CD4-positive, alpha-beta T cell treated with Interleukin-15 for 4 hours (primary cell): ENCODE measurements at places on chromosomes 5 and 9.

- DNase-seq = no peak
Measured at GRCh38 chr9:129403779-129404620, 216.9 kb downstream of the C9orf50 start.

- DNase-seq = no peak
Measured at GRCh38 chr9:137813167-137813566, 64.4 kb upstream of the CACNA1B start.

DNA sequence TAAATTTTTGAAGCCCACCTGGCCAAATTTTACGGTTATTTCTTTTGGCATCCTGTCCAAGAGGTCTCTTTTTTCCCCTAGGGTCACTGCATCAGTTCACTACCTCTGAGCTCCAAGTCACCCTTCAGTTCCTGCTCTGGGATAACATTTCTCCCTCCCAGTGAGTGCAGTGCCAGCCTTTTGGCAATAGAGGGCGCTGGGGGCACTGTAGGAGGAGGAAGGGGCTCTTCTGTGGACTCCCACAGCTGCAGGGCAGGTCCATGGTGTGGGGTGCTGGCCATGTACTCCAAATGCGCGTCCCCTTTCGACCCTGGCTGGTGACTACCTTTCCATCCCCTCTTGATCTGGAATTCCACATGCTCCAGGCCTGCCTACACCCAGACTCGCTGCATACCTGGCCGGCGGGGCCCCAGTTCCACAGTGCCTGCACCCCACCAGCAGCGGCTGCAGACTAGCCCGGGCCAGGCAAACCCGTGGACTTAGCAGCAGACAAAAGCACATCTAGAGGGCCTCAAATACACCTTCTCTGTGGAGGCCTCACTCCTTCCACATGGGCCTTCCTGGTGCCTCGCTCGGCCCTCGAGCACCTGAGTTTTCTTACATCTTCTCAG lies 20.3 kb upstream of the NINJ1 start:
- DNase-seq = peak; percentile 31

DNA sequence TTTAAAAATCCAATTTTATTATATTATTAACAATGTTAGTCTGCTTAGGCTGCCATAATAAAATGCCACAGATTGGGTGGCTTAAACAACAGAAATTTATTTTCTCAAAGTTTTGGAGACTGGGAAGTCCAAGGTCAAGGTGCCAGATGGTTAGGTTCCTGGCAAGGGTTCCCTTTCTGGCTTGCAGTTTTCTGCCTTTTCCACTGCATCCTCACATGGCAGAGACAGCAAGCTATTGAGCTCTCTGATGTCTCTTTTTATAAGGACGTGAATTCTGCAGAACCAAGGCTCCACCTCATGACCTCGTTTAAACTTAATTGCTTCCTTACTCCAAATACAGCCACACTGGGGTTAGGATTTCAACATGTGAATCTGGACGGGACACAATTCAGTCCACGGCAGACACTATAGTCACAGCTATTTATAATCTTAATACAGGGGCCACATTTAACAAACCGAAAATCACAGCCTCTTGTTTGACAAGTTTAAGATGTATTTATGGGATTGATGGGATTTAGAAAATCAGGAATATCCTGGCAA lies 174.9 kb upstream of the PUM3 start:
- DNase-seq = no peak

- DNase-seq = no peak
Measured at GRCh38 chr9:36760667-36761420, 188.1 kb downstream of the MELK start.

DNA sequence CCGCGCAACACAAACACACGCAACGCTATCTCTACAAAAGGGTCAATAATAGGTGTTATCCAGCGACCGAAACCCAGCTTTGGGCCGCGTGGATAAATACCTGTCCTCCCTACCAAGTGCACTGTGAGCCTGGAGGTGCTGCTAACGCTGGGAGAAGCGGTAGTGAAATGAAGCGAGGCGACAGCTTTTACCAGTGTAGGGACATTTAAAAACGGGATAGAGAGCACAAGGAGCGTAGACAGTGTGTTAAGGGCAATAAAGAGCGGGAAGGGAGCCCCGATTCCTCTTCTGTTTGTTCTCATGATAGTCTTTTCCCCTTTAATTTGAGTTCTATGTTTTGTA lies 421 bp upstream of the DEPDC1B start:
- no peak for DNase-seq

DNA sequence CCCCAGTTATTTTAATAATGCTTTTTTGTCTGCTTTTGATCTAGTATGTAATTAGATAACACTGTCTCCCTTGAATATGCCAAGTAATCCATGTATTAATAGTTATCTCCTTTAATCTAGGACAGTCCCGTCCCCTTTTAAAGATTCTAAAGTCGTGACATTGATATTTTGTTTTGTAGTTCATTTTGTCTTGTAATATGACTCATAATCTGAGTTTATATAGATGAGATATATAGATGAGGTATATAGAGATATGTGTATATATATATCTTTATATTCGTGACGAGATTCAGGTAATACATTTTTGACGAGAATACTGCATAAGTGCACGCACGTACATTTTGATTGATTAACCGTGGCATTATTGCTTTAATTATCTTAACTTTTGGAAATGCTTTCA lies 1.6 kb downstream of the SREK1 start:
- DNase-seq = no peak

GRCh38 chr9:84667571-84668195 lies 1.8 kb upstream of the NTRK2 start:
- DNase-seq = no peak

- DNase-seq = no peak
Measured at GRCh38 chr9:5364294-5365024, 24.8 kb upstream of the RLN1 start.

GRCh38 chr5:52789851-52790250 lies 2.1 kb downstream of the ITGA1 start:
- no peak for DNase-seq

DNA sequence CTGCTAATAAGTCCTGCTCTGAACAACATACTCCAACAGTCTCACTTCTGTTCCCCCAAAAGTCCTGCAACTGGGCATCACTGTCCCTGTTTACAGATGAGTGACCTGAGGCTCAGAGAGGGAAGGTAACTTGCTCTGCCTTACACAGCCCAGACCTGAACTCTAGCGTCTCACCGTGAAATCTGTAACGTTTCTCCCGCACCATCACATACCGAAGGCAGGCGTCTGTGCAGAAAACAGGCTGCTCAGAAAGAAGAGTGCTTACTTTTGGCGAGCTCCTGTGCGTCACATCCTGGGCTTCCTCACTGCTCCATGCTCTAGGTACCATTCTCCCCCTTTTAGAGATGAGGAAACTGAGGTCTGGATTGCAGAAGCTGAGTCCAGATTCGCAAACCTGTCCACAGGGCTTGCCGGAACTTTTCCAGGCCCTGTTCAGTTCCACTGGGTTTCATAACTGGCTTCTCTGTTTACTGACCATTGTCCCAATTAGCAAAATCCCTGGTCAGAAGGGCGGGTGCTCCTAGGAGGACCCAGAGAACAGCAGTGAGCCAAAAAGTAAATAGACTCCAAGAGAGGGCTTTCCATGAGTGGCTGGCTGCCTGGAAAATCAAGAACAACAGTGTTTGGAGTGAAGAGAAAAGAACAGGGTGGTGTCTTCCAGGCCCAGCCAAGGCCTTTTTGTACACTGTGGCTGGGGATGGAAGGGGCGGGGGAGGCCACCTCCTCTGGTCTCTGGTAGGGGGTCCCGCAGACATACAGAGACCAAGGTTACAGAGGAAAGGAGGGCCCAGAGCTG lies 27.1 kb downstream of the GSN start:
- no peak for DNase-seq

GRCh38 chr5:74112372-74113195 lies 486.6 kb downstream of the ARHGEF28 start:
- no peak for DNase-seq
